ENCODE measurements at places on chromosomes 12 and 14.
A peak's percentile ranks its signal among the peaks of the same experiment; 100 is the strongest.

- no peak for DNase-seq
Observed at GRCh38 chr12:53939141-53940108, 794 bp downstream of the HOXC13 start.

GRCh38 chr14:76083796-76084765 lies 67.6 kb upstream of the GPATCH2L start:
- no peak for DNase-seq

- DNase-seq, result no peak
Observed at GRCh38 chr12:41142376-41142775, 45.7 kb upstream of the PDZRN4 start.

GRCh38 chr14:68734231-68734732 lies 58.6 kb downstream of the ZFP36L1 start:
- peak; percentile 42 for DNase-seq

- no peak for DNase-seq
Observed at GRCh38 chr12:27233814-27234213, 10.3 kb upstream of the STK38L start.

DNA sequence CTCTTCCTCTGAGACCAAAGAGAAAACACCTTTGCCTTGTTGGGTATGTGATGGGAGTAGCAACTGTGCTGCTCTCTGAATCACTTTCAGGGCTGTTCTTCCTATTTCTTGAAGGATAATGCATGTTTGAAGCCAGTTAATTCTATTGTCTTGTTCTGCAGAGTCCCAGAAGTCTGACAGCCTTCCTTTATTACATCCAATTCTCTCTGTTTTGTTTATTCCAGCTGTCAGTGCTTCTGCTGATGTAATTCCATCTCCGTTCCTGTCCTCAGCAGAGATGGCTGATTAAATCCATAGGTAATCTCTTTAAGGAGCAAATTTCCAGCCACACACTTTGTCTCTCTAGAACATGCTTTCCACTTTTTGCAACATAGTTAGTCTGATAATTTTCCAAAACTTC lies 59.7 kb downstream of the MGAT4C start:
- no peak for DNase-seq

DNA sequence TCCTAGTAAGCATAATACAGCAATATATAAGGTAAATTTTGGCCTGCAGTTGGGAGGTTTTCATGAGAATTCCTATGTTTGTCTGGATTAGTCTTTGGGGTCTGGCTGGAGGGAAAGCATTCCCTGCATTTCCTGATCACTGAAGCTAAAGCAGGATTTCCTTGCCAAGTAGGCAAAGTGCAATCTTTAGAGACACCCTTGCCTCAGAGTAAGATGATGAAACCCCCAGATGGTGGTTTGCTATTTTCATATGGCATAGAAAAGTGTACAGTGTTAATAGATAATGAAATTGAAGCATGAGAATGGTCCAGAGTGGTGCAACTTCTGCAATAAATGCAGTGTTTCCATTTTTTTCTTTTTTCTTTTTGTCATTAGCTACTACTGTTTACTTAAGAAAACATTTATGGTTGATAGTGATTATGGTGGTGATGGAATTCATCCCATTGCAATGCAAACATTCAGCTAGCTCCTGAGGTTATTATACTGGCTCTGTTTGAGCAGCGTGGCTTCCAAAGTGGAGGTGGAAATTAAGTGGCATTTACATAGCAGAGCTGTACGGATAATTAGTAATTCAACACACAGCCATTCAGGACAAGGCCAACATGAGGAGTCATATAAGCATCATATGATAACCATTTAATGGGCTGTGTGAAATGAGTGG lies 276.3 kb downstream of the DUSP6 start:
- DNase-seq, result no peak

GRCh38 chr14:88231603-88232002 lies 91.5 kb downstream of the KCNK10 start:
- DNase-seq, result no peak

GRCh38 chr12:69947897-69948296 lies 122.9 kb downstream of the MYRFL start:
- DNase-seq, result no peak

- no peak for DNase-seq
Observed at GRCh38 chr12:45598336-45598735, 131.2 kb upstream of the ARID2 start.

DNA sequence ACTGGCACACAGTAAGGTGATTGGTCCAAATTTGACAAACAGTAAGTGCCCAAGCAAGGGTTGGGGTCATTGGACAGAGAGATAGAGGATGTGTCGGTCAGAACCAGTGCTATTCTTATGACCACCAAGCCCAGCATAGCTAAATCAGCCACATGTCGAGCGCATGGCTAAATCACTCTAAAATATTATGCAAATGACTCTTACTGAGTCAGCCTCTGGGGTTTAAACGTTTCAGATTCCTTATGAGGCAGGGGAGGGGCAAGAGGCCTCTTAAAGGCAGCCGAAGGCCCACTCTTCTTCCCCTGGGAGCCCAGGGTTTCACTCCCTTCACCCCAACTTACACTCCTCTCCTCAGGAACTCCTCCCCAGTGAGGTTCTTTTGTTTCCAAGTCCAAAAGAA lies 603 bp upstream of the ENDOU start:
- no peak for DNase-seq

- no peak for DNase-seq
Observed at GRCh38 chr12:41167701-41168100, 20.4 kb upstream of the PDZRN4 start.

GRCh38 chr14:32618991-32619390 lies 289.9 kb downstream of the AKAP6 start:
- no peak for DNase-seq

- DNase-seq, result no peak
Observed at GRCh38 chr12:78792052-78792698, 72.4 kb upstream of the SYT1 start.

DNA sequence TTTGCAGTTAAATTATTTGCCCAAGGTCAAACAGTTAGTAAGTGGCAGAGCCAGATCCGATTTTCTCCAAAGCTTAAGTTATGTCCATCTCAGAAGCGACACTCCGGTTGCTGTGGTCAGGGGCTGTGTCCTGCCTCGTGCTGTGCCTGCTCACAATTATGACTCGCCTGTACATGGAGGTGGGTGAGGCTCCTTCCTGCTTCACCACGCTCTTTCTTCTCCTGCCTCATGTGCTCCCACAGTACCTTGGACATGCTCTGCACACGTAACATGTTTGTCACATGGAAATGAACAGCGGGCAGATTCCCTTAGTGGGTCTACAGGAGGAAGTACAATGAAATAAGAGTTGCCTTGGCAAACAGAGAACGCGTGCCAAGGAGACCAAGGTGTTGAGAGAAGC lies 62.2 kb upstream of the CCND2 start:
- DNase-seq, result no peak

DNA sequence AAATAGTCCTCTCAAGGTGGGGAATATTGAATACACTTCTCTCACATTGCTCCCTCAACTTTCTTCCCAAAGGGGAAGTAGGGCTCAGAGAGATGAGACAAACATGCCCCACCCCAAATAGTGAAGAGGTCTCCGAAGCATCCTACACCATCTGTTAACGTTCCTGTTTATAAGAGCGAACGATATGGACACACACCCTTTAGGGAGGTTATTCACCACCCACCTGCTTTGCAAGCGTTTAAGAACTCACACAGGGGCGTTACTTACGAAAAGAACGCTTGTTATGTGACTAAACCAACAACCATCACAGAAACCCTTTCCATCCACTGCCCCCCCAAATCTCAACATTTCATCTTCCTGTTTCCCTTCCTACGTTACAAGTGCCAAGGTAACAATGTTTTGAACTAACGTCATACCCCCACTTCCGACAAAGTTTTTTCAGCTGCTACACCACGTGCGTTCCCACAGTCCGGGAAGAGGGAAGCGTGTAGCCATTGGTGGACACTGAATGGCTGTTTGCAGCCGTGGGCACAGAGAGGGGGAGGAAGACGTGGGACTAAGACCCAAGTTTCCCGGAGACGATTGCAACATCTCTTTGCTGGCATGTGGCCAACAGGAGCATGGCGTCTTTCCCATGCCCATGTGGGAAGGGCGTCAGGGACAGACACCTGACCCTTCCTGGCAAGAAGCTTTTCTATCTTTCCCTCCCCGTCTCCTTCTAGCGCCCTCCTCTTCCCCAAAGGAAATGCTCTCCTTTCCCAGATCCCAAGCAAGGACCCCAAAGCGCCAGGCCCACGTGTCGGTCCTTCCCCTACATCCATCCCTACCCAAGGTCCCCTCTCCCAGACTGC lies 1.2 kb downstream of the YBX3 start:
- DNase-seq, result peak; percentile 48

DNA sequence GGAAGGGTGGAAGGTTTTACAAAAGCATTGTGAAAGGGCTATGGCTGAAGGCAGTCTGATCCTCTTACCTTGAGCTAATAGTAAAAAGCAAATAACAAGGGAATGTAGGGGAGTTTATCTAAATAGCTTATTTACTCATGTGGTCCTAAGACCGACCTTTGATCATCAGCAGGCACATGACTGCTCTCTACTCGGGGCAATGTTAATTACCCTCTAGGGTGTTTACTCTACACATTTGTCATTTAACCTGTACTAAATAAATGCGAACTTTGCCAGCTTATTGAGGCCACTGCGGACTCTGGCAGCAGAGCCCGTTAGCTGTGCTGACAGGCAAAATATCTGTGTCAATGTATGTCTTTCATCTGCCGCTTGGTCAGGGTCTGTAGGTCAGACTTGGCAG lies 768.3 kb upstream of the ATXN7L3B start:
- DNase-seq, result no peak

Data from activated T-cell treated with anti-CD3 and anti-CD28 coated beads for 4 hours (primary cell).